ENCODE measurements at places on chromosomes 5 and 9.

- DNase-seq: peak; percentile 34
These were observed 890 bp downstream of the PIK3R1 start for GRCh38 chr5:68216245-68217046.

DNA sequence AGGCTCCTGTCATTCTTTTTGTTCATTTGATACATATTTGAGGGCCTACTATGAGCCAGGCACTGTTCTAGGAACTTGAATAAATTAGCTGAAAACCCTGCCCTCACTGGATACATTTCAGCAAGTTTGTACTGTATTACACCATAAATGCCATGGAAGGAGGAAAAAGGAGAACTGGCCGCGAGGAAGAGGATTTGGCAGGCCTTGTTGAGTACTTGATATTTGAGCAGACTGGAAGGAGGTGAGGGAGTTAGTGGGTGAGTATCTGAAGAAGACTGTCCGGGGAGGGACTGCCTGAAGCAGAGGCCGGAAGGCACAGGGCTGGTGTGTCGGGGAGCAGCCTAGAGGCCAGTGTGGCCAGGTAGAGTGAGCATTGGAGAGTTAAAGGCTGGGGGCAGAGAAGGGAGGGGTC is 4.5 kb downstream of the SNX30 start:
- no peak for DNase-seq

- DNase-seq: no peak
These were observed 85.0 kb downstream of the FSTL4 start for GRCh38 chr5:133527311-133527710.

DNA sequence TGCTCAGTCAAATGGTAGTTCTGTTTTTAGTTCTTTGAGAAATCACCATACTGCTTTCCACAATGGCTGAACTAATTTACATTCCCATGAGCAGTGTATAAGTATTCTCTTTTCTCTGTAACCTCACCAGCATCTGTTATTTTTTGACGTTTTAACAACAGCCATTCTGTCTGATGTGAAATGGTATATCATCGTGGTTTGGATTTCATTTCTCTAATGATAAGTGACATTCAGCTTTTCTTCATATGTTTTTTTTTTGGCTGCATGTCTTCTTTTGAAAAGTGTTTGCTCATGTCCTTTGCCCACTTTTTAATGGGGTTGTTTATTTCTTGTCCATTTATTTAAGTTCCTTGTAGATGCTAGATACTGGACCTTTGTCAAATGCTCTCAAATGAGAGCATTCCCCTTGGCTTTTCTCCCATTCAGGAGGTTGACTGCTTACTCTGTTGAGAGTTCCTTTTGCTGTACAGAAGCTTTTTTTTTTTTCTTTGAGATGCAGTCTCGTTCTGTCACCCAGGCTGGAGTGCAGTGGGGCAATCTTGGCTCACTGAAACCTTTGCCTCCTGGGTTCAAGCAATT is 58.7 kb upstream of the RGMB start:
- no peak for DNase-seq

GRCh38 chr5:131266370-131267060 is 2.7 kb downstream of the CDC42SE2 start:
- no peak for DNase-seq

DNA sequence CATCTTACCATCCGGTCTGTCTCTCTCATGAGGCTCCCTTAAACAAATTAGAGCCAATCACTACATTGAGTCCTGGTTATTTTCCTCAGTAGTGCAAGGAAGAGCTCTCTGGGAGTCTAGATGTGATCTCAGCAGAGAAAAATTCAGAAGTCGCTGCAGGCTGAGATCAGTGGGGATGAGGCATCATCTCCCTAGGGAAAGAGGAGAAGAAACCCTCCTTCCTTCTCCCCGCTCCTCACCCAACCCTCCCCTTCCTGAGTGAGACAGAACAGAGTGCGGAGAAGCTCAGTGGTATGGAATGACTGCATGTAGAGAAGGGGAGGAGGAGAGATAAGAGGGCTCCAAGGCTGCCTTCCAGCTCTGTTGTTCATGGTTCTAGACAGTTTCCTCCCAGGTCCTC is 80.5 kb downstream of the PAPPA start:
- no peak for DNase-seq

GRCh38 chr5:160979385-160979784 is 127.4 kb upstream of the ATP10B start:
- no peak for DNase-seq

- no peak for DNase-seq
These were observed 5.1 kb downstream of the RPL12 start for GRCh38 chr9:127445851-127446712.

- no peak for DNase-seq
These were observed 8.2 kb upstream of the GDNF start for GRCh38 chr5:37847978-37848425.

- DNase-seq: no peak
These were observed 265.7 kb downstream of the MTRR start for GRCh38 chr5:8134609-8135008.

DNA sequence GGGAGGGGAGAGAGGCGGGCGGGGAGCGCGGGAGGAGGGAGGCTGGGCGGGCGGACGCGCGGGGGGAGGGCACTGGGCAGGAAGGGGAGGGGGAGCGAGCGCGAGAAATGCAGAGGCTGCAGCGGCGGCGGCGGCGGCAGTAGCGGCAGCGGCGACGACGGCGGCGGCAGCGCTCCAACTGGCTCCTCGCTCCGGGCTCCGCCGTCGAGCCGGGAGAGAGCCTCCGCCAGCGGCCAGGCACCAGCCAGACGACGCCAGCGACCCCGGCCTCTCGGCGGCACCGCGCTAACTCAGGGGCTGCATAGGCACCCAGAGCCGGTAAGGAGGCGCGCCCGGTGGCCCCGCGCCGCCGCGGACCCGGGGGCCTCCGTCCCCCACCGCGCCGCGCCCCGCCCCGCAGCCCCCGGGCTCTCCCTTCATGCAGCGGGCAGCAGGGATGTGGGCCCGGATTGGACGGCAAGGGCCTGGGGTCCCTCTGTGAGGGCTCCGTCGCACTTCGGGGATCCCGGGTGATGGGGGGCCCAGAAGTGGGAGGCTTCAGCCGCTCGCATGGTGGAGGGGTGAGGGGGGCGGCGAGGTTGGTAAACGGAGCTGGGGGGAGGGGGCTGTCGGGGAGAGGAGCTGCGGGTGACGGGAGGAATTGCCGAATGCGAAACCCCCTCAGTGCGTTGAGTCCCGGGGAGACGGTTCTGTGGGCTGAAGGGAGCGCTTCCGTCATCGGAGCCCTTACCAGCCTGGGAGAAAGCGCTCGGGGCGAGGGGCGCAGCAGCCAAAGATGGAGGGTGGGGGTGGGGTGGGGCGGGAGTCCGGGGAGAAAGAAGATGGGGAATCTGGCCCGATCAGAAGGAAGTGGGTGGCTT is at the start of gene BASP1:
Gene BASP1, plus strand, starts transcription at position 139 of the 860 bp plus-strand sequence. CDS start 57,586 bp downstream, outside the sequence.
- DNase-seq: peak; percentile 76

GRCh38 chr5:148831590-148832565 is 5.5 kb downstream of the ADRB2 start:
- DNase-seq: no peak

GRCh38 chr9:20394969-20395368 is 227.3 kb downstream of the MLLT3 start:
- DNase-seq: no peak

DNA sequence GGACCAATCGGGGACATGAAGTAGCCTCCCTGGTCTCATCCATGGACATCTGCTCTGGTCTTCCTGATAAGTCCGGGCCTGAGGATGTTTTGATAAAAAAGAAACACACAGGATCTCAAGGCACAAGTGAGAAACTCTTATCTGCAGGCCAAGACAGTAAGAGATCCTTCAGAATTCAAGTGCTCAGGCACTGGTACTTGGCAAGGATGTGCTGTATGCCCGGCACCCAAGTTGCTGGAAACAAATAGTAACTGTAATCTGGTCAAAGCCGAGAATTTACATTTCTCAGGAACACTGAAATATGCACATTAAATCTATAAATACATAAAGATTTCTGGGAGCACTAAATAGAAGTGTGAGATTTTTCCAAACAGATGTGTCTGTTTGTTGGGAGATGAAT is 165.7 kb downstream of the SPOCK1 start:
- no peak for DNase-seq

GRCh38 chr9:81559709-81560108 is 129.6 kb downstream of the TLE1 start:
- DNase-seq: no peak

DNA sequence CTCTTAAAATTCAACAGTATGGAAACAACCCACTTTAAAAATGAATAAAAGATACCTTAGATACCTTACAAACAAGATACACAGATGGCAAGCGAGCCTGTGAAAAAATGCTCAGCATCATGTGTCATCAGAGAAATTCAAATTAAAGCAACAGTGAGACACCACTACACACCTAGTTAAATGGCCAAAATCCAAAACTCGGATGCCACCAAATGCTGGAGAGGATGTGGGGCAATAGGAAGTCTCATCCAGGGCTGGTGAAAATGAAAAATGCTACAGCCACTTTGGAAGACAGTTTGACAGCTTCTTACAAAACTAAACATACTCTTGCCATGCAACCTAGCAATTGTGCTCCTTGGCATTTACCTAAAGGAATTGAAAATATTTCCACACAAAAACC is 17.9 kb downstream of the DUSP1 start:
- no peak for DNase-seq

DNA sequence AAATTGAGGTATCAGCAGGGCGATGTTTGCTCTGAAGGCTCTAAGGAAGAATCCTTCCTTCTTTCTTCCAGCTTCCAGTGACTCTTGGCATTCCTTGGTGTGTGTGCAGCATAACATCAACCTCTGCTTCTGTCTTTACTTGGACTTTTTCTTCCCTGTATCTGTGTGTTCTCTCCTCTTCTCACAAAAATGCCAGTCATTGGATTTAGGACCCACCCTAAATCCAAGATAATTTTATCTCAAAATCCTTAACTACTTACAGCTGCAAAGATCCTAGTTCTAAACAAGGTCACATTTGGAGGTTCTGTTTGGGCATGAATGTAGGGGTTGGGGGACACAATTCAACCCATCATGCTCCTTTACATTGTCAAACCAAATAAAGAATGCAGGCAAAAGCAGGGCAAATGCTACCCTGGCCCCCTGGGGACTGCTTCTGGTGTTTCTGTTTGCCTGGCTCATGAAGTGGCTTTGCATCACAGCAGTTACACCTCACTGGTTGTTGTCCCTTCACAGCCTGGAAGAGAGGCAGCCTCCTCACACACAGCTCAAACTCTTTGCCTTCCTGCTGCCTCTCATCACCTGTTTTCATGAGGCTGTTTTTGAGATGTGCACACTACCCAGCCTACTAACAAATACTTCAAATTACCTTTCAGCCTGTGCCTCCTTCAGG is 64.8 kb upstream of the PLCXD3 start:
- DNase-seq: peak; percentile 48

Data from NCI-H1436 (cell line).